T-cell (primary cell): ENCODE measurements at places on chromosomes 2 and 18.
A peak's percentile ranks its signal among the peaks of the same experiment; 100 is the strongest.

- no peak for DNase-seq
Measured at GRCh38 chr2:107313316-107313715, 427.3 kb upstream of the ST6GAL2 start.

DNA sequence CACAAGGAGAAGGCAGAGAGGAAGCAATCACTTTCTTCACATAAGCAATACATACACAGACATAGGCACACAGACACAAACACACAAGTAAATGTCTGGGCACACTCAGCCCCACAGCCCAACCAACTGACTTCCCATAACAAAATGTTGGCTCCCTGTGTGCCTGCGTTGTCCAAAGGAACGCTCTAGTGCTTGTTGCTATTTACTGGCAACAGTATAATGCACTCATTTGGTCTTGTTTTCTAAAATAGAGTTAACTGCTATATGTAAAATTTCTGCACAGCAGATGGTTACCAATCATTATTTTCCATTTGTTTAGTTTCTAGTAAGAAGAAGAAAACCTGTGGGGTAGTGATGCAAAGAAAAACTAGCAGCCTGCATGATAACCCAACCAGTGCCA, 16.5 kb downstream of the FIGN start:
- no peak for DNase-seq

DNA sequence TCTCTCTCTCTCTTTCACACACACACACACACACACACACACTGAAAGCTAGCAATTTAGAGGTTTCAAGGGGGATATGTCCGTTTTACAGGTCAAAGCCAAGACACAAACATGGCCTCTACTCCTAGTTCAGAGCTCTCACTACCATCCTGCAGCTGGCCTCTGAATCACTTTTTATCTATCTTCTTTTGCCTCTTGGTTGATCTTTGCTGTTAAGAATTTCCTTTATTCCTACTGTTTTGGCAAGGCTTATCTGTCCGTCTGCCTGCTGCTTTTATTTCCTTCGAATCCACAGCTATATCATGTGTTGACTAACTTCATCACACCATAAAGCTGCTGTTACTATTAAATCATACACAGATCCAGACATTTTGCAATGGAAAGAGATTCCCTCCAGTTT, 543.0 kb downstream of the PLCL1 start:
- no peak for DNase-seq

- no peak for DNase-seq
Measured at GRCh38 chr2:71853858-71854257, 293.8 kb downstream of the CYP26B1 start.

DNA sequence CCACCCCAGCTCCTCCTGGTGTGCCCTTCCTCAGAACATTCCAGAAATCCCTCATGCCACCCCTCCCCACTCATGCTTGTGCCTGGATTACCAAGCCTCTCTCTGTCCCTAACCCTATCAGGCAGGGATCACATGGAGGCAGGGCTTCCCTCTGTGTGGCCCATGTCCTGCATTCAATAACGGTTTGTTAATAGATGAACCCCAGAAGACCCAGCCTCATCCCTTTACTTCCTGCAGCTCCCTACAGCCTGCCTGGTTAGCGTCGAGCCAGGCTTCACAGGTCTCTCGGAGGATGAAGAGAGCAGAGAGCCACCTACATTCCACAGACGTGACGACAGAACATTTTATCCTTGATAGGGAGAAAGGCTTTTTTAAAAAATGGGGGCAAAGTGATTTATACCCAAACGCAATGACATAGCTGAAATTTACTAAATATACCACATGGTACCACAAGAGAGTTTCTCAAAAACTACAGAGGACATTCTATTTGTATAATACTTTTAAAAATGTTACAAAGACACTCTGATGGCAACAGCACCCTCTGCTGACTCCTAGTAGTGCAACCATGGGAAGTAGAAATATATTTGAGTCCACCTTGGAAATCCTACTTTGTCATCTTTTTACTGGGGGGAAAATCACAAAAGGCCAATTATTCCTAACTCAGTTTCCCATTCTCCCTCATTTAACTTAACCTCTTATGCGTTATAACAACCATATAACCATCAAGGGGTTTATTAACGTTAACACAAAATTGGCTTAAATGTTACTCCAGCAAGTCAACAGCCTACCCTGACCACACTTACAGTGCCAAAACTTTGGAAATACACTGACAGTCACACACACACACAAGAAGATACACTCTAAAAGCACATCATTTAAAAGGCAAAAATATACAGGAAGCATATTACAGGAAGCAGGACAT, 30.7 kb downstream of the FBXO15 start:
- peak; percentile 16 for DNase-seq

DNA sequence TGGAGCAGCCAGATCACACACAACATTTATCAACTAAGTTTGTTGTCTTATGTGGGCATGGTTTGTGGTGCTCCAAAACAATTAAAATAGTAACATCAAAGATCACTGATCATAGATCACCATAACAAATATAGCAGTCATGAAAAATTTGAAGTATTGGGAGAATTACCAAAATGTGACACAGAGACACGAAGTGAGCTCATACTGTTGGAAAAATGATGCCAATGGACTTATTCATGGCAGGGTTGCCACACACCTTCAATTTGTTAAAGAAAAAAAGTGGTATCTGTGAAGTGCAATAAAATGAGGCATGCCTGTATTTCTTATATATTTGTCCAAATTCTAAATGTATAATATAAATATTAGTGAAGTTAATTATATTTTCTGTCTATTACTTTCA, 42.9 kb upstream of the CABYR start:
- DNase-seq, result no peak

GRCh38 chr2:203909261-203909967, 27.1 kb upstream of the ICOS start:
- peak; percentile 24 for DNase-seq

GRCh38 chr18:78713069-78713468, 266.5 kb upstream of the SALL3 start:
- DNase-seq, result no peak

DNA sequence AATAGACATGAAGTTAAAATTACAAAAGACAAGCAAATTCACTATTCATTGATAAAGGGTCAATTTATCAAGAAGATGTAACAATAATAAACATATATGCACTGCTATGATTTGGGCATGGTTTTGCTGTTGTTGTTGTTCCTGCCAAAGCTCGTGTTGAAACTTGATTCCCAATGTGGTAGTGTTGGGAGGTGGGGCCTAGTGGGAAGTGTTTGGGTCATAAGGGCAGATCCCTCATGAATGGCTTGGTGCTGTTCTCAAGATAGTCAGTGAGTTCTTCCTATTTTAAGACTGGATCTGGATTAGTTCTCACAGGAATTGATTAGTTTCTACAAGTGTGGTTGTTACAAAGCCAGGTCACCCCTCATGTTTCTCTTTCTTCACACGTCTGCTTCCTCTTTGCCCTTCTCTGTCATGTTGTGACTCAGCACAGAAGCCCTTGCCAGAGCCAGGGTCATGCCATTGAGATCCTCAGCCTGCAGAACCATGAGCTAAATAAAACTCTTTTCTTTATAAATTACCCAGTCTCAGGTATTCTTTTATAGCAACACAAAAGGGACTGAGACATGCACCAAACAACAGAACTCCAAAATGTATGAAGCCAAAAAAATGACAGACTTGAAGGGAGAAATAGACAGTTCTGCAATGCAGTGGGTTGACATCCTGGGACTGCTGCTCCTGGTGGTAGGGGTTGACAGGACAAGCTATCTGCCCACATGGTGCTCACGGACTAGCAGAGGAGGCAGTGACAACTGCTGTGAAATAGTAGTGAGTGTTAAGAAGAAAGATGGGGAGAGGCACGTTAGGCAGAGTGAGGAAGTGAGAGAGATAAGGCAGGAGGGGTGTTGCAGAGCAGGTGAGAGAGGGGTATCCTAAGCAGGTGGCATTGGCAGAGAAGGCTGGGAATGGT, 18.6 kb upstream of the SKA1 start:
- DNase-seq, result no peak

DNA sequence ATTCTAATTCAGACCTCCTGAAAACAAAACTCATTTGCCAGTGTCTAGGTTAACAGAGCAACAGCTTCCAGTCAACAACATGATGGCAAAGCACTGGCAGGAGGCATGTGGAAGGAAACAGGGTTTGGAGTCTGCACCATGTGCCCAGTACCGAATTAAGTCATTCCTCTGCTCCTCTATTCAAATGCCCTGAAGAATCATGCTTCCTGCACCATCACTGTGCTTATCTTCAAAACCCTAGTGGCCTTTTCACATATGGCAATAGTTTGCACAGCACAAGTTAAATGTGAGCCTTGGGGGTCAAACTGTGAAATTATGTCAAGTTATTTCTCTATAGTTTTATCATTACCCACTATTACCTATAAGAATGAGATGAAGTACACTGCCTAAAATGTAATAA, 75.4 kb upstream of the GRB14 start:
- no peak for DNase-seq

DNA sequence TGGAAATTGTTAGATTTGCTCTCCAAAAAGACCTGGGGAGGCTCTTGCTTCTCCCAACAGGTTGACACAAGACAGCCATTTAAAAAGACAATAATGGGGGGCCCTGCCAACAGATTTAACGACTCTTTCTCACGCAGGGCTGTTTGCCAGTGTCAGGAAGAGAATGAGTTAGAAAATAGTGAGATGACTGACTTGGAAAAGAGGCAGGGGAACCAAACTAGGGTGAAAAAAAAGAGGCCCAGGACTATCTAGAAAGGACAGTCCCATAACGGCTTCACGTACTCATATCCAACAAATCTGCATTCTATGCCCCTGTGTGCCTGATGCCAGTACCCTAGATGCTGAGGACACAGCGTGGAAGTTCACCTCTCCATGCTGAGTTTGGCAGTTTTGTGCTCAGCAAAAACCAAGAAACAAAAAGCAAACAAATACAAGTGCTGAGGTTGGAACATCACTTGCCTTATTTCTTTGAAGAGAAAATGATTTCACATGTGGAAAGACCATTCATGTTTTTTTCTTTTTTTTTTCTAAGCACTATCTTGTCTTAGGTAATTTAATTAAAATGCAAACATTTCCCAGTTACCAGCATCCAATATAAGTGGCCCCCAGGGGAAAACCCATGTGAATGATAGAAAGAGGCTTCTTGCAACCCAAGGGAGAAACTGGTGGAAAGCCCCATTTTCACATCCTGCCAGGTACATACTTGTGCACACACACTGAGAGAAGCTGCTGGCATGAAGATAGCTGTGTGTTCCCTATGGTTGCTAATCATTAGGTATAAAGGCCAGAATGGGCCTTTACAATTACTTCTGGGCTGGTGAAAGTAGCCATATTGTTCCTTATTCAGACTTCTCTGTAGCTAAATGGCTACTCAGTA, 10.6 kb upstream of the WIPF1 start:
- DNase-seq, result peak; percentile 48

- DNase-seq, result no peak
Measured at GRCh38 chr2:213923543-213923942, 487.3 kb upstream of the VWC2L start.

DNA sequence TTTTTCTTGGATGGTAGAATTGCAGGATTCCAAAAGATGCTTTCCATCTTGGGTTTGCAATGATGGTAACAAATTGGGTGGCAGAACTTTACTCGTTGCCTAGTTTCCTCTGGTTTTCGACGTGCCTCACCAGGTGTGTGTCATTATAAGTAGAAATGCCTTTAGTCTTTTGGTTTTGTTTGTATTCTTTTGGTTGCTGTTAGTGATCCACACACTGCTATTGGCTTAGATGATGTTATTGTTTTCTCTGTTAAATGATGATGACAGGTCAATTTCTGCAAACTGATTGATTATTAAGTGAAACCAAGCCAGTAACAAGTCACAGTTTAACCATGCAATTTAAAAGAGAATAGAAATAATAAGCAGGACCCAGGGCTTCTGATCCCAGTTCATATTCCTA, 6.1 kb upstream of the LAMA3 start:
- no peak for DNase-seq

GRCh38 chr2:98608962-98609604, 694 bp downstream of the UNC50 start:
- no peak for DNase-seq

- no peak for DNase-seq
Measured at GRCh38 chr18:61335684-61336555, 2.7 kb downstream of the CDH20 start.

DNA sequence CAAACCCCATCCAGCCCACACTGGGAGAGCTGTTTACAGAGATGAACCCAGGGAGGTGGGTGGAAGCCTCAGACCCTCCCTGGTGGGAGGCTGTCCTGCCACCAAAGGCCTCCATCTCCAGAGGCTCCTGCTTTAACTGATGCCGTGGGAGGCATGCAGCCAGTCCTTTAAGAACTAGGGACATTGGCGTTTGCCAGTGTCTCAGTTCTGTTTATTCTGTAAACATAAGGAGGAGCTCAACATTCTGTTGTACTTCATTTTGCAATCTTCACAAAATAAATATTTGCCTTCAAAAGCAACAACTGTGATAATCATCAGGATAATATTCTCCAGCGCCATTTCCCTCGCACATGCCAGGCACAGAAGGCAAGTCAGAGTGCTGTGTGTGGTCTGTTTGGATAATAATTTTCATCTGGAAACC, 6.8 kb downstream of the EDAR start:
- DNase-seq, result no peak

GRCh38 chr18:5982332-5982731, 87.0 kb upstream of the TMEM200C start:
- no peak for DNase-seq

- no peak for DNase-seq
Measured at GRCh38 chr2:200604571-200605255, 18.9 kb downstream of the AOX1 start.

- no peak for DNase-seq
Measured at GRCh38 chr2:18731666-18732065, 142.3 kb upstream of the NT5C1B start.

DNA sequence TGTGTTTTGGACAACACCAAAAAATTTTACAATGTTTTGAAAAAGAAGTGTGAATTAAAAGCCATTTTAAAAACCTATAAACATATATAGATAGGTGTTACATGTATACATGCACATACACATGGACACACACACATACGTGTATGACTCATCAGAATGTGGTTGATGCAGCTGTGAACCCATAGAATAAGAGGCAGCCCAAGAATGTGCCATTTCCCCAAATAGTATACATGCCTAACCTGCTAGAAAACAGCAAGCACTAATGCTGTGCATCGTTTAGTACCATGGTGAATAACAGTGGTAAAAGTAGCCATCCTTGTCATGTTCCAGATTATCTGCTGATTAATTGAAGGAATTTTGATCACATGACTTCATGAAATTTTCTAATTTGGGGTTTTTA, 149.0 kb downstream of the DSEL start:
- DNase-seq, result no peak

DNA sequence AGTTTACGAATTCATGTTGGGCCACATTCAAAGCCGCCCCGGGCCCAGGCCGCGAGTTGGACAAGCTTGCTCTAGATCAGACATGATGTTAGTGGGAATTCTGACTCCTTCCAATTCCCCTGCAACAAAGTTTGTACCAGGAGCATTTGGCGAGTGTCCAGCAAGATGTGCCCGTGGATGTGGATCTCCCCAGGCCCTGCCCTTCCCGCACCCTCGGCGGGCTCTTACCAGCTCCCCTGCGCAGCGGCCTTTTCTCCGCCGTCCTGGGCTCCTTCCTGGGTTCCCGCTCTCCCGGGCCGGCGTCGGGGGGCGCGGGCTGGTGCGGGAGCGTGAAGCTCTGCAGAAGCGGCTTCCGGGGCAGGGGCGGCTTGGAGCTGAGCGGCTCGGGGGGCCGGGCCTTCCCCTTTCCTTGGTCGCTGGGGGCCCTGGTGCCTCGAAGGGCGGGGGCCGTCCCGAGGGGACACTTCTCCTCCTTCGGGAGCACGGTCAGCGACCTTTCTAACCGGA, 90.8 kb upstream of the MGAT4A start:
- no peak for DNase-seq
